Fibroblast of skin of scalp (primary cell): ENCODE measurements at places on chromosomes 5 and 9.

GRCh38 chr9:89095761-89096528 is 82.7 kb downstream of the SHC3 start:
- DNase-seq: no peak

DNA sequence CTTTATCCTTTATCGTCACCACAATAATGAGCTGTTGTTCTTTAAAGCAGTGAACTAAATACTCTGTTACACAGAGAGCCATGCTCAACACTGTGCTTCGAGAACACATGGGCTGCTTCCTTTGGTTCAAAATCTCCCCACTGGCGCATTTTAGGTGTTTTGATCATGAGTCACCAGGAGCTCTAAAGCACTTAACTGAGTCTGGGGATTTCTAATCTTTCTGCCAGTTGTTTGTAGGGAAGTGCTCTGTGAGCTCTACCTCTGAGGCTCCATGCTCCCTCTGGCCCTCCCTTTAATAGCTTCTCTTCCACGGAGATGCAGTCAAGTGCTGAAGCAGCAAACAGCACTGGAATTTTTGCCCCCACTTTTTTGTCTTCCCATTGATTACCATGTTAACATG is 17.0 kb downstream of the ERAP2 start:
- peak; percentile 73 for DNase-seq

DNA sequence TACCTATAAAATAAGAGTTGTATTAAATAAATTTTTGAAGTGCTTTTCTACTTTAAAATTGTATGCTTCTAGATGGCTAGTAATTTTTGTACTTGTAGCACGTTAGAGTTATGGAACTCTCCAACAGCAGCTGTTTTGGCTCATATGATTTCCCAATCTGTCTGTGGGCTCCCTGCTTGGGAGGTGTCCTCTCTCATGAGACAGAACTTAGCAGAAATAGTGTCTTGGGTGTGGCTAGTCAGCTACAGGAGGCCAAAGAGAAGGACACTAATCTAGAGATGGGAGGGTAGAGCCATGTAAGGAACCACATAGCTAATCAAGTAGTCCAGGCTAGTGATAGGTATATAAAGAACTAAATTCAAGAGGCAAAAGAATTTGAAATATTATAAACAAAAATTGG is 78.4 kb upstream of the DAB2 start:
- DNase-seq: peak; percentile 71

DNA sequence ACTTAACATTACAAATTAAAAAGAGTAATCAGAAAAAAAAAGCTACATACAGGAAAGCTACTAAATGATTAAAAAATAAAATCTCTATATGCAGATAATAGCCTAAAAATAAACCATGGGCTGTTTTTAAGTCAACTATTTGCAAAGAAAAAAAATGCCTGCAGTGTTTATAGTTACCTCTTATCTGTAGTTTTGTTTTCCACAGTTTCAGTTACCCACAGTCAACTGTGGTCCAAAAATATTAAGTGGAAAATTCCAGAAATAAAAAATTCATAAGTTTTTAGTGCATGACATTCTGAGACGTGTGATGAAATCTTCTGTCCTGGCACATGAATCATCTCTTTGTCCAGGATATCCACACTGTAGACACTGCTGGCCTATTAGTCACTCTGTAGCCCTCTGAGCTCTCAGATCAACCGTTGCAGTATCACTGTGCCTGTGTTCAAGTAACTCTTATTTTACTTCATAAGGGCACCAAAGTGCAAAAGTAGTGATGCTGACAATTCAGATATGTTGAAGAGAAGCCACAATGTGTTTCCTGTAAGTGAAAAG is 59.2 kb downstream of the PRELID2 start:
- DNase-seq: peak; percentile 92

DNA sequence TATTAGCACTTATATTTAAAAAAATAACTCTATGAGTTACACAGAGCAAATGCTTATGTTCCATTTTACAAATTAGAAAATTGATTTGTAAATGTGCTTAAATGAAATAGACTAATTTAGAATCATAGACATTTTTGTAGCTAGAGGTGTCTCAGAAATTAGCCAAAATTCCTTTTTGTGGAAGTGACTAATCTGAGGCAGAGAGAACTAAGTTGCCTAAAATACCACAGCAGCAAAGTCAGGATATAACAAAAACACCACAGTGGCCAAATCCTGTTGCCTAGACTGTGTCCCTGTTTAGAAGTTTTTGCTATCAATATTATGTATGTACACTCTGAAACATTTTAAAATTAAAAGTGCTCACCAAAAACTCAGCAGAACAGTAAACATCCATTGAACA is 18.7 kb downstream of the ADAMTSL1 start:
- peak; percentile 55 for DNase-seq

GRCh38 chr5:1917830-1918487 is 35.2 kb upstream of the IRX4 start:
- DNase-seq: no peak
